ENCODE measurements at places on chromosomes 3 and 15.
A peak's percentile ranks its signal among the peaks of the same experiment; 100 is the strongest.

- DNase-seq = no peak
Measured at GRCh38 chr15:75051711-75052110, 28.3 kb downstream of the PPCDC start.

GRCh38 chr3:158097593-158098308, 8.5 kb downstream of the SHOX2 start:
- peak; percentile 67 for DNase-seq

GRCh38 chr15:40114218-40114617, 5.5 kb upstream of the BMF start:
- no peak for DNase-seq

DNA sequence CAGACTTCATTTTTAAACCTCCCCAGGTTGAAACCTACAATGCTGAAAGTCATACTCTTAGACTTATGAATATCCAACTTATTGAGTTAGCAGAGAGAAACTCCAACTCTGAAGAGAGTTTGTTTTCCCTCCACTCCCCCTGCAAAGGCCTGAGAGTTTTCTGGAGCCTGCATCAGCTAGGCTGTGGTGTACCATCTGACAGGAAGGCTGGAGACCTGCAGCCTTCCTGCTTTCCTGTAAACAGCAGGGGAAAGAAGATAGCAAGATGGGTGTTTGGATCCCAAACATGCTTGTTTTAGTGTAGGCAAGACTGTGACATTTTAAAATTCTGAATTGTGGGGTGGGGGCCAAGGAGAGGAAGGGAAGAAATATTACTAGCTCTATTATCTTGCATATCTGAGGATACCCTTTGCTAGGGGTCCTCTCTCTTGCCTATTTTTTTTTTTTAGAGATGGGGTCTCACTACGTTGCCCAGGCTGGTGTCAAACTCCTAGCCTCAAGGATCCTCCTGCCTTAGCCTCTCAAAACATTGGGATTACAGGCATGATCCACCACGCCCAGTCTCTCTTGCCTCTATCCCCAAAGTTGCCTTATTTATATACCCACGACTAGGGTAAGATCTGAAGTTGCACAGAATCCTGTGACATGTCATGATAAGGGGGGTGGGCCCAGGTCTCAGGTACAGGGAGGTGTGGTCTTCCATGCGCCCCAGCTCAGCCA, 51.0 kb upstream of the USP3 start:
- DNase-seq = no peak

GRCh38 chr3:140129768-140130284, 194.8 kb downstream of the CLSTN2 start:
- no peak for DNase-seq

DNA sequence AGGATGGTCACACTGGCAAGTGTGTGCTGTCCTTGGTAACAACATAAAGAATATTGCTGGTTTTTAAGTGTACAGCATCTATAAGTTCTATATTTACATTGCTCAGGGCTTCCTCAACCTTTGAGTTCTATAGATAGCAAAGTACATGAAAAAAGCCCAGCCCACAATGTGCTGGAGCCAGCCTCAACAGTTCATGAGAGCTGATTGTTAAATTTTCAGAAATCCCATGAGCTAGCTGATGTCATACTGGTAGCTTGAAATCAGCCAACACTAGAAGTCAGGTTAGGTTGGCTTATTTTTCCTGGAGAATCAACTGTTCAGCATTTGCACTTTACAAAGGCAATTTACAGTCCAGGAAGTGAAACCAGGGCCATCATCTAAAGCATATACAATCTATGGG, 102.8 kb downstream of the STRIT1 start:
- no peak for DNase-seq

DNA sequence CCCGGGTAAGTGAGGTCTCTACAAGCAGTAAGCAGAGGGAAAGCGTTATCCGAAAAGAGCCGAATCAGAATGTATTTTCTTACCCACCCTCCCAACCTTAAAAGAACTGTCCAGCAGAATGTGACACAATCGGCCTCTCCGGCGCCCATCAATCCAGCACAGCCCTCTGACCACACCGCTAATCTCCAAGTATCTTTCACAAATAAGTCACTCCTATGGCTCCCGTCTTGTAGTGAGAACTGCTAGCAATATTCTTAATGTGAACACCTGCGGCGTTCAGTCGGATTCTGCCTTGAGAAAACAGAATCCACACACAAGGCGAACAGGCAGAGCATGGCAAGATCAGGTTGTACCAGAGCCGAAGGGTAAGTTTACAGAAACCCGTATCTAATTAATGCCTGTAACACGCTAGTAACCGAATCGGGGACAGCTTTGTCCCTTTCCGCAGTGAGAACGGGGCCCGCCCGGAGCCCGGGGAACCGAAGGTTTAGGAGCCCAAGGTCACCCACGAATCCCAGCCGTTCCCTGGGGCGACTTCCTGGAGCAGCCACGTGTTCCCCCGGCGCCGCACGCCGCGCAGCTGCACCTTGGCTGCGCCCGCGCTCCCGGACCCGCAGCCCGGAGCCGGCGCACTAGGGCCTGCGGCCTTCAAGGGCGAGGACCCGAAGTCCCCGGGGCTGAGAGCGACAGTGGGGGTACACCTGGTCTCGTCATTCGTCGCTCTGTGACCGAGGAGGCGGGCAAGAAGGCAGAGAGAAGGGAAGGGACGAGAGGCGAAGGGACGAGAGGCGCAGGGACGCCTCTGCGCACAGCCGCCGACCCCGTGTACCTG, 672 bp downstream of the TFRC start:
- peak; percentile 30 for DNase-seq
